ENCODE measurements at places on chromosomes 7 and 10.

DNA sequence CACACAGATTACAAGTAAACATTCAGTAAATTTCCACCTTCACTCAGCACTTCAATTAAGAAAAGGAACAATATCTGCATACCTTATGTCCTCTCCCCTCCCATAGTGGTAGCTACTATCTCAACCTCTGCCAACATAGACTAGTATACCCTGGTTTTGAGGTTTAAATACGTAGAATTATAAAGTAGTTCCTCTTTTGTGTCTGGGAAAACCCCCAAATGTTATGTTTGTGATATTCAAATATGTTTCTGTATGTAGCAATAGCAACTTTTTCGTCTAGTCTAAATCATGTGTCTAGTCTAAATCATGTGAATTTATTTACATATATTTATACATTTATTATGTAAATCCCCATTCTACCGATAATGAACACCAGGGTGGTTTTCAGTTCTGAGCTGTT lies 13.2 kb upstream of the CAMK2B start:
- no peak for DNase-seq

DNA sequence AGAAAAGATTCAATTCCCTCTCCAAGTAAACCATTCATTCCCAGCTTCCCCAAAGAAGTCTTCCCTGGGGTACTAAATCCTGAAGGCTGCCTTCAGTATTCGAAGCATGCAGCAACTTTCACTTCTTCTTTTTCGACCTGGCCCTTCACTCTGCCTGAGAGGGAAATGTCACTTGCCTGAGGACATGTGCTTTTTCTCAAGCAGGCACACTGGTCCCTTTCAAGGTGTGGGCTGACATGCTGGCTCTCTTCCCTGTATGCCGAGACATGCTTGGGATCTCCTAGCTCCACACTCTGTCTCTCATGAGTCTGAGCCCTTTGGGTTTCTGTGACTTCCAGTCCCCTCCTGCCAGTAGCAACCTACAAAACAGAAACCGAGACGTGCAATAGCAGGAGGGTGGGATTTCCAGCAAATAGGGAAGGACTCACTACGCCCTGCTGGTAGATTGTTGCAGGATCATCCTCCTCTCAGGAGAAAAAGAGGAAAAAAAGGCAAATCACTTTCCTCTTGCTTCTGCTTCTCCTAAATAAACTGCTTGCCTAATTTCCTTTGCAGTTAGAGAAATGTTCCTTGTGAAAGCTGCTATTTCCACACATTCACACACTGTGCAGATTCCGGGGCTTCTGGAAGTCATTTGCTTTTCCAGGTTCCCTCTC lies 33.5 kb downstream of the FIGNL1 start:
- no peak for DNase-seq

- DNase-seq, result no peak
These were observed 204.1 kb upstream of the KMT2E start for GRCh38 chr7:104809906-104810305.

DNA sequence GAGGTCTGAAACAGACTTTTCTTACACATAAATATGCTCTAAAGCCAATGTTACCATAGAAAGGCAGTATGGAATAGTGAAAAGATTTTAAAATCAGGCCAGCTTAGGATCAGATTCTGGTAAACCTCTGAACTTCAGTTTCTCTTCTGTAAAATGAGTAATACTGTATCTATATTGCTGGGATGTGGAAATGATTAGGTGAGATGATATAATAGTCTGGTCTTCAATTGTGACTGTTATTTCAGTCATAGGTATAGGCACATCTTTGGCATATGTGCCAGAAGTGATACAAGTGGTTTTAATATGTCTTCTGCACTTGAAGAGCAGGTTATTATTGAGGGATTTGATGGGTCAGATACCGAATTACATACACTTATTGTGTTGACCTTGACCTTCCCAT lies 7.2 kb downstream of the ZNF277 start:
- no peak for DNase-seq

DNA sequence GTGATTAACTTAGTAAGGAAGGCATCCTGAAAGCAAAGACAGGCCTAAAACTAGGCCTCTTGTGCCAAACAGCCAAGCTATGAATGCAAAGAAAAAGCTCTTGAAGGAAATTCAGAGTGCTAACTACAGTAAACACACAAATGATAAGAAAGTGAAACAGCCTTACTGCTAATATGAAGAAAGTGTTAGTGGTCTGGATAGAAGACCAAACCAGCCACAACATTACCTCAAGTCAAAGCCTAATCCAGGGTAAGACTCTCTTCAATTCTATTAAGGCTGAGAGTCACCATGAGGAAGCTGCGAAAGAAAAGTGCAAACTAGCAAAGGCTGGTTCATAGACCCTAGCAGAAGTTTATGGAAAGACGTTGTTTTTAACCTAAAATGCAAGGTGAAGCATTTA lies 66.0 kb downstream of the IPMK start:
- no peak for DNase-seq

GRCh38 chr7:52100-52499 lies 140.3 kb upstream of the FAM20C start:
- no peak for DNase-seq

- no peak for DNase-seq
These were observed 108.8 kb downstream of the ADCY1 start for GRCh38 chr7:45682836-45683555.

- DNase-seq, result no peak
These were observed 40.5 kb upstream of the IL15RA start for GRCh38 chr10:6017781-6018354.

DNA sequence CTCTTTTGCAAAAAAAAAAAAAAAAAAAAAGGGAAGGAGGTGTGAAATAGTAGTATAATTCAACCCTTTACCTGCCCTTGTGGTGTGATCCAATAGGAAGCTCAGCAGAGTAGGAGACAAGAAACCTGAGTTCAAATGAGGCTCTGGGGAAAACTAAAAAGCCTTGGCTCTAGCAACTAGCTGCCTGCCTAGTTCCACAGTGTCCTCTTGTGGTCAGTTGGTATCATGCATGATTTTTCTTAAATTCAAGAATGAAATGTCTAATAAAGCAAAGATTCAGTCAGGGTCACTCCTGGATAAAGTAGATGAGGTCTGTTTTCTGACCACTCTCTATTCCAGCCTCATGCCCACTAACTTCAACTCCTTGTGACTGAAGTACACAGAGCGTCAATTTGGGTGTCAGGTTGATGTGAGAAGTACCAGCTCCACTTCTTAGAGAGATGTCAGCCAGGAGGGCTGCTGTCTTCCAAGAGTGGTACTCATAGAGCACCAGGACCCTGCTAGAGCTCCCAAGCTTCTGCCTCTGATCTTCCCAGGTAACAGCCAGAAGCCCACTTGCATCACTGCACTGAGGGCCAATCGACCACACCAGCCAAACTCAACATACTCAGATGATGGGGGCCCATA lies 10.5 kb downstream of the LSM5 start:
- no peak for DNase-seq

DNA sequence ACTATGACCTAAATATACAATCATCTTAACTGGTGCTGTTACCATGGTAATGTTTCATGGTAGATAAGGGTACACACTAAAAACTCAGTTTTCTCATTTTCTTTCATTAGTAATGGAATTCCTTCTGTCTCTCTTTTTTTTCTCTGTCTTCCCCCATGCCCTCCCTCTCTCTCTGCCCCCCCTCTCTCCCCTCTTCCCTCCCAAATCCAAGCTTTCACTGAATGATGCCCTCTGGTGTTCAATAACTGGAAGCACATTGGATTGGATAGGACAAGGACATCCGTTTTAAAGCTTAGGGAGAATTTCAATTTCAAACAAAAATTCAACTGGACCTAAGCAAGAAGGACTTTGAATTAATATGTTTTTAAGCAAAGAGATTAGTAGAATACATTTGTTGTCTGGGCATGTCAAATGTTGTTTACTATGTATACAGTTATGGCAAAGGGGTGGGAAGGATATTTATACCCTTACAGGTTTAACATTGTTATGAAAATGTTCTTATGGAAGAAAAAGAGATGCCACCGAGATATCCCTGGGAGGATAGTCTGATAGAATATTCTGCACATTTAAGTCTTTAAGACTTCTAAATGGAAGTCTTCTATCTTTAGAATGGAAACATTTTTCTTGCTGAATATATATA lies 6.1 kb downstream of the CHRM2 start:
- no peak for DNase-seq

- DNase-seq, result no peak
These were observed 5.4 kb upstream of the NRF1 start for GRCh38 chr7:129605960-129606614.

DNA sequence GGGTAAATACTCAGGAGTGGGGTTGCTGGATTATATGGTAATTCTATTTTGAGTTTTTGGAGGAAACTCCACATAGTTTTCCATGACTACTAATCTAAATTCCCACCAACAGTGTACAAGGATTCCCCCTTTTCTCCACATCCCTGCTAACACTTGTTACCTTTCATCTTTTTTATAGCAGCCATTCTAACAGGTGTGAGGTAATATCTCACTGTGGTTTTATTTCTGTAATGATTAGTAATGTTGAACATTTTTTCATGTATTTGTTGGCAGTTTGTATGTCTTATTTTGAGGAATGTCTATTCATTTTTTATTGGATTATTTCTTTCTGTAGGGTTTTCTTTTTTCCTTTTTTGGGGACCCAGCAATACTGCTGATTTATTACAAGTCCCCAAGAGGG lies 14.9 kb downstream of the TAF3 start:
- no peak for DNase-seq

- DNase-seq, result peak; percentile 25
These were observed 58.4 kb upstream of the MYO3A start for GRCh38 chr10:25875556-25876165.

GRCh38 chr7:155744971-155745683 lies 67.1 kb downstream of the SHH start:
- DNase-seq, result no peak

- no peak for DNase-seq
These were observed 3.0 kb downstream of the ZNF488 start for GRCh38 chr10:47381103-47381395.

DNA sequence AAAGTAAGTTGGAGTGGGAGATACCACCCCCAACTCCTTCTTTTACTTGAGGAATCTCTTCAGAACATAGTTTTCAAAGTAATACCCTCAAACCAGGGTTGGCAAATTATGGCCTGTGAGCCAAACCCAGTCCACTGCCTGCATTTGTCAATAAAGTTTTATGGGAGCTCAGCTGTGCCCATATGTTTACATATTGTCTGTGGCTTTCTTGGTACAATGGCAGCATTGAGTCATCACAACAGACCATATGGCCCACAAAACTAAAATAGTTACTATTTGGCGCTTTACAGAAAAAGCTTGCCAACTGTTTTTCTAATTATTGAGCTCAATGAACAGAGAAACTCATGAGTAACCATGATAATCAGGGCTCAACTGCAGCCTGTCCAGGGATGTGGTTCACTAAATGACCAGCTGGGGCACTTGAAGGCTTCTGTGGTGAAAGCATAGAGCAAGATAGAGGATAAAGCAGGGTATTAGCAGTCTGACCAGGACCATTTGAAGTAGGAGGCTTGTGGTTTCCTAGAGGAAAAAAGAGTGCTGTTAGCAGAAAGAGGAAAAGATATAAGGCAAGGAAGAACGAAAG lies 196.0 kb upstream of the GRB10 start:
- no peak for DNase-seq

- DNase-seq, result no peak
These were observed 107.3 kb downstream of the LRRN3 start for GRCh38 chr7:111198255-111198654.

- no peak for DNase-seq
These were observed 15.2 kb downstream of the ANLN start for GRCh38 chr7:36404639-36405408.

- DNase-seq, result no peak
These were observed 538.9 kb upstream of the IGFBP3 start for GRCh38 chr7:46459942-46460341.

DNA sequence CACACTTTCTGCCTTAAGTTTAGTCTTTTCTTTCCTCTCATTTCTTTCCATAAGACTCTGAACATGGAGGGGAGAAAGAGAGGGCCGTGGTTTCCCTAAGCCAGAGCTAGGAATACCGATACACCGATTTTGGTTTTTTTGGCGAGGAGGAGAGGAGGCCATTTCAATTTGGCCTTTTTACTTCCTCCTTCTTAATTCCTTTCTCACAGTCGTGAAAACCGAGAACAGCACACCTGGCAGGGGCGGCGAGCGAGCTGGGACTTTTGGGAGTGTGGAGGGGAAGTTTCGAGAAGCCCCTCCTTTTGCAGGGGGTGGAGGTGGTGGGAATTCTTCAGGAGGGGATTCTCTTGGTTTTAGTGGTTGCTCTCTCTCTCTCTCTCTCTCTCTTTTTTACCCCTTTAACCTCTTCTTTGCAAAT lies 6.2 kb downstream of the GATA3 start:
- no peak for DNase-seq

- DNase-seq, result no peak
These were observed 117.8 kb downstream of the GFRA1 start for GRCh38 chr10:116155191-116155590.

DNA sequence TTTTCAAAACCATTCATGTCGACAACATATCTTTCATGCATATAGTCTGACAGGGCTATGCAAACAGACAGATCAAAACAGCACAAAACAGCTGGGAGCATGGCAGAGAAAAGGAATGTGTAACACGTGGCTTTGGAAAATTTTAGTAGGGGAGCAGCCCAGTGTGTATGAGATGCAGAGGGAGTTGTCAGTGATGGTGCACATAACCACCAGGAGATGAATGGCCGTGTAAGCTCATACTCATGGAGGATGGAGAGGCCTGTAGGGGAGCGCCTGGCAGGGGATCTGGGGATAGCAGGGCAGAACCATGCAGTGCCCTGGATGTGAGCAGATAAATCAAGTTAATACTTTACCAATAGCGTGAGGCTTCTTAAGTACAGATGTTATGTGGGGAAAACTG lies 45.7 kb downstream of the RHOBTB1 start:
- DNase-seq, result no peak

- no peak for DNase-seq
These were observed 156.3 kb downstream of the NEURL1 start for GRCh38 chr10:103649654-103650423.

DNA sequence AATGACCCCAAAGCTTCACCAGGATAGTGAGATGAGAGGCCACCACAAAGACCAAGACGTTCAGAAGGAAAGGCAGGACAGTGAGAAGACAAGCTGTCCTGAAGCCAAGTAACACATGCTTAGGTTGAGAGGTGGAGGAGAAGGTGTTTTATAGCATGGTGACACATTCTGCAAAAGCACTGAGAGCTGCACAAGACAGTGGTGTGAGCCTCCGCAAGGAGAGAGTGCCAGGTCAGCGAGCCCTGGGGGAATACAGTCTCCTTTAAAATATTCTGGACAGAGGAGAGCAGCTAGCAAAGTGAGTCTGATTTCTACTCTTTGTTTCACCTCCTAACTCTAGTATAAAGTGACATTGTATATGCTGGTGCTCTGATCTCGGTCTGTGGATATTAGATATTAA lies 68.0 kb upstream of the VKORC1L1 start:
- DNase-seq, result no peak

DNA sequence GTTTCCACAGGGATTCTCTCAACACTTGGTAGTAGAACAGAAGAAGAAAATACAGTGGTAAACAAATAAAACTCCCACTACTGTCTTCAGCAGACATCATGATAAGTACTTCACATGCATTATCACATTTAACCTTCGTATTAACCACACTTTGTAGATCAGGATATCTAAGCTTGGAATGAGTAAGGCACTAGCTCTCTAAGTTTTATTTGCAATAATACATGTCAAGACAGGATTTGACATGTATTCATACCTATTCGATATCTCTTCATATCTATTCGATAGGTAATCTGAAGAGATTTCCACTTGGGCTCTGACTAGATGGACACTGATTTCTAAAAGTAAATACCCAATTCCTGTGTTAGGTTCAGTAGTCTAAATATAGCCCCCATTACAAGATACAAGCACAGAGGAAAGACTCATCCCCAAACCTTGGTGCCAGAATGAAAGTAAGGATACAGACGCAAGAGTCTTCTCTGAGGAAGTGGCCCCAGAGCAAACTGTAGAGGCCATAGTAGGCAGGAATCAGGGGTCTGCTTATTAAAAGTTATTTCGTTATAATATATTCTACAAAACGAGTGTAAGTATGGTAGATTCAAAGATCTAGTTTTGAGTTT lies 58.4 kb downstream of the FOXP2 start:
- DNase-seq, result no peak

Data from activated T-helper 1 cell treated with anti-CD3 and anti-CD28 coated beads, Interleukin-2, amount 50 U/mL, for 16 hours (primary cell).